ENCODE measurements at places on chromosomes 13 and 19. TPM values are rescaled to one million over a fixed set of nuclear protein-coding genes. Genes with fewer than 3 reads are reported as not detected.

- H3K36me3 ChIP-seq, result peaks cover 10% of the 10 kb centered on the region
- no peak for DNase-seq
- H3K27me3 ChIP-seq, result no peaks in the 10 kb centered on the region
- H3K4me3 ChIP-seq, result peak overlapping the region; percentile 20
Measured at GRCh38 chr13:114064450-114065140, 67.8 kb downstream of the RASA3 start.

DNA sequence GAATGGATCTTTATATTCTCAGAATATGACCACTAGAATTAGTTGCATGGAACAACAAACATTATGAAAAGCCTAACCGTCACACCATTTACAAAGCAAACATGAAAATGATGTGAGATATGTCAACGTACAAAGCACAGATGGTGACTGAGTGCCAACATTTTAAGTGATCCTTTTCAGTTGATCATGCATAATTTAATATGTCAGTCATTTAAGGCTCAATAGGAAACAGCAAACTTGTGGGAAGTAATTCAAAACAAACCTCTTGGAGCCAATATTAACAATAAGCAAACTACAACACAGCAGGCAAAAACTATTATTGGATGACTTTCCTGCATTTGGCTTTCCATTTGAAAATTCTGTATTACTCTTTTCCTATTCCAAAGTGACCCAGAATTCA is 277.6 kb downstream of the SLITRK6 start:
- H3K36me3 ChIP-seq, result no peaks in the 10 kb centered on the region
- no peaks in the 10 kb centered on the region for H3K27me3 ChIP-seq
- no peak overlapping the region for H3K27ac ChIP-seq
- H3K4me1 ChIP-seq, result 0 out of 2 replicates have a peak, but pooled peaks cover 5% of the 10 kb centered on the region
- H3K4me3 ChIP-seq, result no peak overlapping the region
- DNase-seq, result no peak

GRCh38 chr13:39401046-39401705 is 201.8 kb downstream of the LHFPL6 start:
- DNase-seq, result no peak
- H3K27ac ChIP-seq, result no peak overlapping the region
- peaks cover 9% of the 10 kb centered on the region for H3K4me1 ChIP-seq
- no peaks in the 10 kb centered on the region for H3K36me3 ChIP-seq
- no peak overlapping the region for H3K4me3 ChIP-seq
- H3K27me3 ChIP-seq, result no peaks in the 10 kb centered on the region

GRCh38 chr19:31880283-31880682 is 465.1 kb upstream of the ZNF507 start:
- H3K4me1 ChIP-seq, result no peaks in the 10 kb centered on the region
- no peak for DNase-seq
- no peak overlapping the region for H3K4me3 ChIP-seq

- DNase-seq, result no peak
- no peaks in the 10 kb centered on the region for H3K27me3 ChIP-seq
- H3K36me3 ChIP-seq, result no peaks in the 10 kb centered on the region
Measured at GRCh38 chr13:85806553-85807175, 7.4 kb upstream of the SLITRK6 start.

- no peak overlapping the region for H3K4me3 ChIP-seq
- no peak for DNase-seq
- H3K36me3 ChIP-seq, result no peaks in the 10 kb centered on the region
Measured at GRCh38 chr13:52004511-52005170, 6.6 kb downstream of the ATP7B start.

GRCh38 chr13:20054586-20054985 is 96.1 kb downstream of the ZMYM2 start:
- H3K36me3 ChIP-seq, result peaks cover 19% of the 10 kb centered on the region
- no peaks in the 10 kb centered on the region for H3K27me3 ChIP-seq
- DNase-seq, result no peak

- no peaks in the 10 kb centered on the region for H3K4me1 ChIP-seq
- H3K27ac ChIP-seq, result no peak overlapping the region
- no peak overlapping the region for H3K4me3 ChIP-seq
- no peak for DNase-seq
- H3K27me3 ChIP-seq, result no peaks in the 10 kb centered on the region
- no peaks in the 10 kb centered on the region for H3K36me3 ChIP-seq
Measured at GRCh38 chr13:38494445-38494844, 144.8 kb downstream of the UFM1 start.

DNA sequence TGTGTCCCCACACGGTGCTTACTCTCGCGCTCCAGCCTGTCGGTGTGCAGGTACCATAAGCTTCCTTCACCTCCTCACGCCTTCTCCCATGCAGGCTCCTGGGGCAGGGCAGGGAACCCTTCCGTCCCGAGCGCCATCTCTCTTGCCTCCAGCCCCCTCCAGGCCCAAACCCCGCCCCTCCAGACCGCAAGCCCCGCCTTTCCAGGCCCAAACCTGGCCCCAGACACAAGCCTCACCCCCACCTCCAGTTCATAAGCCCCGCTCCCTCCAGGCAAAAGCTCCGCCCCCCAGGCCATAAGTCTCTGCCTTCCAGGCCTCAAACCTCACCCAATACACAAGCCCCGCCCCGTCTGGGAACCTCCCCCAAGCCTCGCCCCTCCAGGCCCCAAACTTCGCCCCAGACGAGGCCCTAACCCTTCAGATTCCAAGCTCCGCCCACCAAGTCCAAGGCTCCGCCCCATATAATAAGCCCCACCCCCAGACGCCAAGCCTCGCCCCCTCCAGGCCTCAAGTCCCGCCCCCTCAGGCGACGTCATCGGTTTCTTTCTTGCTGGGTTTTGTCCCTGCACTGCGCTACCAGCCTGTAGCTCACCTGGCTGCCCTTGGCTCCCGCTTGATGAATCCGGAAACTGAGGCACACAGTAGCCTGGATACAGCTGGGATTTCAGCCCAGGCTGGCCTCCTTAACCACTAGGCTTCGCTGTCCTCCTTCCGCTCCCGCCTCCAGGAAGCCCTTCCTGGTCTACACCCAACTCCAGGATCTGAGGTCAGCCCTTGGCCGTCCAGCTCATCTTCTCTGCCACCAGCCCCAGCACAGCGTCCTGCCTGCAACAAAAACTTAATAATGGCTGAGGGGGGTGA is 16.1 kb downstream of the MKNK2 start:
- no peak for DNase-seq
- H3K4me1 ChIP-seq, result peaks cover 13% of the 10 kb centered on the region
- H3K4me3 ChIP-seq, result no peak overlapping the region
- no peaks in the 10 kb centered on the region for H3K27me3 ChIP-seq
- H3K36me3 ChIP-seq, result no peaks in the 10 kb centered on the region

DNA sequence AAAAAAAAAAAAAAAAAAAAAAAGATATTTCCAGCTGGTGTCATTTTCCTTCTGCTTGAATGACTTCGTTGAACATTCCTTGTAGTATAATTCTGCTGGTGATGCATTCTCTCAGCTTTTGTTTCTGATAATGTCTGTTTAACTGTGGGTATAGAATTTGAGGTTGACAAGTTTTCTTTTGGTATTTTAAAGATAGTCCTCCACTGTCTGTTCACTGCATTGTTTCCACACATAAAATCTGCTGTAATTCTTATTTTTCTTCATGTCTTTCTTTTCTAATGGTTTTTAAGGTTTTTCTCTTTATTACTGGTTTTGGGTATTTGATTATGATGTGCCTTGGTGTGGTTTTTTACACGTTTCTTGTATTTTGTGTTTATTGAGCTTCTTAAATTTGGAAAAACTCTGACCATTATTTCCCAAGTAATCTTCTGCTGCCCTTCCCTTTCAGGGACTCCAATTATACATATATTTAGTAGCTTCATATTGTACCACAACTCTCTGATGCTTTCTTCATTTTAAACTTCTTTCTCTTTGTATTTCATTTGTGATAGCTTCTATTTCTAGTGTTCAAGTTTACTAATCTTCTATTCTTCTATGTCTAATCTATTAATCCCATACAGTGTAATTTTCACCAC is 6.3 kb downstream of the EEF1AKMT1 start:
- DNase-seq, result no peak
- H3K36me3 ChIP-seq, result 0 out of 2 replicates have a peak, but pooled peaks cover 6% of the 10 kb centered on the region
- H3K4me3 ChIP-seq, result no peak overlapping the region
- H3K27ac ChIP-seq, result no peak overlapping the region
- peaks cover 1% of the 10 kb centered on the region for H3K4me1 ChIP-seq

DNA sequence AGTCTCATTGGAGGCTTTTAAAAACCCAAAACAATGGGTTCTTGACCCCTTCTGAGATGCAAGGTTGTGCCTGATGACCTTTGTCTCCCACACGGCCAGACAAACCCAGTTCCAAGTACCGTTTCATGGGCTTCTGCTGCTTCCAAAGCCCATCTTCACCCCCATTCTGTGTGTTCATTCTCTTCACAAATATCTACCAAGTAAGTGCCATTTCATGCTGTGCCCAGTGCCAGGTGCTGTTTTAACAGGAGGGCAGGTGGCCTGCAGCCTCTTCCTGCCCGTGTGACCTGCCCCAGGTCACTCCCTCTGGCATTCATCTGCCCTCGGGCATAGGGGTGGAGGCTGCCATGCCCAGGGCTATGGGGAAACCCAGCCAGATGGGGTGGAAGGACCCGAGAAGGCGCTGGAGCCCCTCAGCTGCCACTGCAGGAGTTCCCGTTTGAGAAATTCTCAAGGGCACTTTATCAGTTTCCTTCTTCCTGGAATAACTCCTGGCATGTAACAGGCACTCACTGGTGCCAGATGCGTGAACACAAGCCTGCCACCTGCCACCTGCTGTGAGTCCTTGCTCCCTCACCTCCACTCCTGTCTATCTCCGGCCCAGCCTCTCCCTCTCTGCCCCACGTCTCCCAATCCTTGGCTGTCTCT is 12.5 kb downstream of the CAPN12 start:
- no peaks in the 10 kb centered on the region for H3K27me3 ChIP-seq
- no peak overlapping the region for H3K4me3 ChIP-seq
- no peak for DNase-seq
- no peak overlapping the region for H3K27ac ChIP-seq

DNA sequence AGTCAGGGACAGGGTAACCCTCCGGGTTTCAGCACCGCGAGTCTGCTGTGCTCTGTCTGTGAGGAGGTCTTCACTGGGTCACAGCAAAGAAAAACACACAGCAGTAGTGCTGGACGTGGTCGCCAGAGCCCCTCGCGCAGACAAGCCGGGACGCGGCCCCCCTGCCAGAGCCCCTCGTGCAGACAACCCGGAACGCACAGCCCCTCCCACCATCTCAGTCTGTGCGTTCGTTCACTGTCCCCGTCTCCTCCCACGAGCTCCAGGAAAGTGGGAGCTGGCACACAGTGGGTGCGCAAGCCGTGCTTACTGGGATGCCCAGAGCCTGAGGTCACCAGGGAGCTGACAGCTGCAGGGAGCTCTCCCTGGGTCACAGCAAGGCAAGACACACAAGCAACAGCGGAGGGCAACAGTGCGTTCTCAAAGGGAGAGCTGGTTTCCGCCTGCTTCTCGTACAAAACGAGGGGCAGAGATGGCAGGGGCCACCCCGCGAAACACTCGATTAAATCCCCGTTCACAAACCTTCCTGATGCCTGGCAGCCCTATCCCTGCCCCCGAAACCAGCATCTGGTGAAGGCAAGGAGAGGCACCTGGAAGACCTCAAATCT is 3.2 kb upstream of the PLPP2 start:
- H3K27me3 ChIP-seq, result peaks cover 29% of the 10 kb centered on the region
- no peak overlapping the region for H3K4me3 ChIP-seq
- peaks cover 12% of the 10 kb centered on the region for H3K4me1 ChIP-seq
- no peaks in the 10 kb centered on the region for H3K36me3 ChIP-seq

- H3K27me3 ChIP-seq, result no peaks in the 10 kb centered on the region
- no peak overlapping the region for H3K27ac ChIP-seq
- H3K4me1 ChIP-seq, result peaks cover 13% of the 10 kb centered on the region
Measured at GRCh38 chr19:16115301-16116039, 3.8 kb downstream of the RAB8A start.

DNA sequence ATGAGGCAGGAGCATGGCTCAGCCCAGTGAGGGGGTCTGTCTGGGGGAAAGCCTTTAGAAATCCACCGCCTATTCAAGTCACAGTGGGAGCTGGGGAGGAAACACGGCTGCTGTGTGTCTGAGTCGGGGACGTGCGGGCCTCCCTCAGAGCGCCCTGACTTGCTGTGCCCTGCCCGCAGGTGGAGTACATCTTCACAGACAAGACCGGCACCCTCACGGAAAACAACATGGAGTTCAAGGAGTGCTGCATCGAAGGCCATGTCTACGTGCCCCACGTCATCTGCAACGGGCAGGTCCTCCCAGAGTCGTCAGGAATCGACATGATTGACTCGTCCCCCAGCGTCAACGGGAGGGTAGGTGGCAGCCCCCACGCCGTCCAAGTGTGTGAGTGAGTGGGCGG is 137.8 kb upstream of the MCF2L start:
- no peak overlapping the region for H3K4me3 ChIP-seq
- no peaks in the 10 kb centered on the region for H3K4me1 ChIP-seq
- no peaks in the 10 kb centered on the region for H3K27me3 ChIP-seq
- no peak for DNase-seq

DNA sequence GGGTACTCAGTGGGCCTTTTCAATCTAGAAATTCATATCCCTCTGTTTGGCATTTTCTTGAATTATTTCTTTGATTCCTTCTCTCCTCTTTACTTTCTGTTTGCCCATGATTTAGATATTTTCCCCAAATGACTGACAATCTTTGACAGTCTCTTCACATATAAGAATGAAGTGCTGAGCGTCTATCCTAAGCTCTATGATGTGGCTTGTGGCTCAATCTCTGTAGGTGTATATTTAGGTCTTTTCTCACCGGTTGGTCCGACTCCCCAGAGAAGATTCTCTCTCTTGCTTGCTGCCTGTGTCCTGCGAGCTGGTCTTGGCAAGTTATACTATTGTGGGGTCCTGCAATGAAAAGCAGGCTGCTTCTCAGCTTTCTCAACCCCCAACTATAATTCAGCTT is 29.0 kb downstream of the FLT3 start:
- H3K4me3 ChIP-seq, result no peak overlapping the region
- H3K4me1 ChIP-seq, result no peaks in the 10 kb centered on the region
- no peaks in the 10 kb centered on the region for H3K36me3 ChIP-seq
- no peaks in the 10 kb centered on the region for H3K27me3 ChIP-seq
- no peak for DNase-seq

DNA sequence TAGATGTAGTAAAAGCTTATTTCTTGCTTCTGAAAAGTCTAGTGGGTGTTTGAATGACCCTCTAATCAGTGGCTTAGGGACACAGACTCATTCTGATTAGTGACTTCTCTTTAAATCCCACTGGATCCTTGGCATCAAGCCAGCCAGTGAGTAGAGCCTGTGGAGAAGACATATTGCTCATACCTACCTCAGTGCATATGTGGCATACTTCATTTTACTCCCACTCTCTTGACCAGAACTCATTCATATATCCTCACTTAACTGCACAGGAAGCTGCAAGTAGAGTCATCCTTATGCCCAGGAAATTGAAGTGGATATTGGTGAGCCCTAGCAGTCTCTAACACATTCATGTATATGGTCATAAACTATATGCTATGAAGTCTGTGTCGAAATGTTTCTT is 148.3 kb downstream of the PDS5B start:
- peaks cover 16% of the 10 kb centered on the region for H3K4me1 ChIP-seq
- H3K4me3 ChIP-seq, result no peak overlapping the region
- peak; percentile 45 for DNase-seq
- H3K27ac ChIP-seq, result no peak overlapping the region
- H3K36me3 ChIP-seq, result no peaks in the 10 kb centered on the region

GRCh38 chr13:107035778-107036177 is 467.8 kb upstream of the ARGLU1 start:
- H3K27ac ChIP-seq, result peak overlapping the region; percentile 93
- no peak overlapping the region for H3K4me3 ChIP-seq
- H3K4me1 ChIP-seq, result peaks cover 27% of the 10 kb centered on the region
- H3K36me3 ChIP-seq, result no peaks in the 10 kb centered on the region
- H3K27me3 ChIP-seq, result no peaks in the 10 kb centered on the region

Gene CLEC17A
- not detected for total RNA-seq

Gene FGF22
- not detected for total RNA-seq

Gene S1PR5
- total RNA-seq, result not detected

Gene ZNF486
- 1.2 TPM for total RNA-seq

Gene ZNF552
- 3.3 TPM for total RNA-seq

Gene SYCN
- total RNA-seq, result not detected

Gene ADGRE1
- total RNA-seq, result 0.16 TPM

Gene MYH14
- not detected for total RNA-seq

Gene SARS2
- 17.0 TPM for total RNA-seq

Gene UTP14C
- total RNA-seq, result 12.1 TPM

Gene CLC
- not detected for total RNA-seq
